ENCODE measurements at places on chromosomes 4 and X.

DNA sequence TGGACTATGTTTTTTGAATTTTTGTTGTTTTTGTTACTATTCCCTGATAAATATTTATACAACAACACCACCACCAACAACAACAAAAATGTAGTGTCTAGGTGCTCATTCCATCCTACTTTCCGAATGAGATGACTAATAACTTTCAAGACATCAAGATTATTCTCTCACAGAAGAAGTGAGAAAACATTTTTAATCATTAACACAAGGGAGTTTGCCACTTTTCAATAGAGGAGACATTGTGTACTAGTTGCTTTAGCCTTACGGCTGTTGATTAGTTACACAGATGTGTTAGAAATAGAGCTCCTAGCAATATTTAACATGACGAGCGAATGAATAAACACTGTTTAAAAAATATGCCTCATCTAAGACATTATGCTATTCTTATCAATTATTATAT lies 898.8 kb downstream of the C4orf33 start:
- DNase-seq = no peak

DNA sequence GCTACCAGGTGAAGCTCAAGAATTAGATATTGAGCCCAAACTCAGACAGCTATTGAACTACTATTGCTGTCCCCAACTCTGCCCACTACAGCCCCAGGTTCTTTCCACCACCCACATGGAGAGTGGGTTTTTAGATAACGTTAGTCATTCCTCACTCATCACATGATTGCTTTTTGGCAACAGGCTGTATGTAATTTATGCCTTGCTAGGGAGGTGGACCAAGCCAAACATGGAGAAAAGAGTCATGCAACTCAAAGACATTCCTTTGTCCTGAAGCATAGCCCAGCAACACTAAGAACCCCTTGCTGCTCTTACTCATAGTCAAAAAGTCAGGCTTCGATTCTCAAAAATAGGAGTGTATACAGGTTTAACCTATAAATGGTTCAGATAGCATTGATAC lies 275.9 kb upstream of the VCX3A start:
- no peak for DNase-seq

- DNase-seq = no peak
These were observed 40.8 kb upstream of the LEF1 start for GRCh38 chr4:108209489-108209888.

DNA sequence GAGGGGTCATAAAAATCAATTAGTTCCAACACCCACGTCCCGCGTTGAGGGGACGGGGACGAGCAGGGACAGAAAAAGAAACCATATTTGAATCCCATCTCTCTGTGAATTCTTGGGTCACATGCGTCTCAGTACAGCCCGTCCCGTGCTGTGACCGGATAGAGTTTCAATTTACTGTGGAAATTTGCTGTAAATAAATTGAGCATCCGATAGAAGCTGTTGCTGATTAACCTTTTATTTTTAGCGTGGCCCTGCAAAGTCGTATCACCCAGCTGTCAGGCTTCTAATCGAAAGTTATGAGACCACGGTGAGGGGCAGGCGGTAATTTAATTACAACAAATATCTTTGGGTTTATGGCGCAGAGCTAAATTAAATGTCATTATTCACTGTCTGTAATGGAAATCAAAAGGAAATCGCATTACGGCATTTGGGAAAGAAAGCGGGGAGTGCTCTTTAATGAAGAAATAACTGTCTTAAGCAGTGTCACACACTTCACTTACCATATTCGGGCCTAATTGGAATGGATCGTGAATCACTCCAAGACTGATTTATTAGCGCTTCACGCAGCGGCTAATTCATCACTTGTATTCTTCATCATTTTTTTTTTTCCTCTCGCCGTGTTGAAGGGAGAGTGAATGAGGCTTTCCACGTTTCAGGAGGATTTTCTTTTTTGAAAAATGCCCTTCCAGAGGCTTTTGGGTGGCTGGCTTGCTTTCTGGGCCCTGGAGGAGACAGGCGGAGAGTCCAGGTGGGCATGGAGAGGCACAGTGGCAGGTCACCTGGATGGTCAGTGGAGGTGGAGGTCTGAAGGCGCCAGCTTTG lies 7.3 kb downstream of the SHOX start:
- DNase-seq = no peak

DNA sequence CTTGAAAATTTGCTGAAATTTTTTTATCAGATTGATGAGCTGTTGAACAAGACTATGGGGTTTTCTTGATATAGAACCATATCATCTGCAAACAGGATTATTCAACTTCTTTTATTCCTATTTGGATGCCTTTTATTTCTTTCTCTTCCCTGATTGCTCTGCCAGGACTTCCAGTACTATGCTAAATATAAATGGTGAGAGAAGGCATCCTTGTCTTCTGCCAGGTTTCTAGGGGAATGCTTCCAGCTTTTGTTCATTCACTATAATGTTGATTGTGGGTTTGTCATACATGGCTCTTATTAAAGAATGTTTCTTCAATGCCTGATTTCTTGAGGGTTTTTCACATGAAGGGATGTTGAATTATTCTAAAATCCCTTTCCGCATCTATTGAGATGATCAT lies 1139.5 kb downstream of the FAM133A start:
- DNase-seq = no peak

DNA sequence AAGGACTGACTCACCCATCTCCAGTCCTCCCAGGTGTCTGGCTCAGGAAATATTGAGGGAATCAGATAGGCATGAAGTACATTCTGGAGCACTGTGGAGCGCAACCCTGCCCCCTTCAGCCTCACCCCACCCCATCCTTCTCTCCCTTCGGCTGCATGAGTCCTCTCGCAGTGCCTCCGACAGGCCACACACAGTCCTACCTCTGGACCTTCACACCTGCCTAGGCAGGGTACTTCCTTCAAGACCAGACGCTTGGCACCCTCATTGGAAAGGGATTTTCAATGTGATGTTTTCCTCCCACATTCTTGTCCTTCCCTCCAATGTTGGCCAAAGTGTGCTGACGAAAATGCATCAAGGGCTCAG lies 26.8 kb upstream of the PPP2R2C start:
- DNase-seq = no peak

DNA sequence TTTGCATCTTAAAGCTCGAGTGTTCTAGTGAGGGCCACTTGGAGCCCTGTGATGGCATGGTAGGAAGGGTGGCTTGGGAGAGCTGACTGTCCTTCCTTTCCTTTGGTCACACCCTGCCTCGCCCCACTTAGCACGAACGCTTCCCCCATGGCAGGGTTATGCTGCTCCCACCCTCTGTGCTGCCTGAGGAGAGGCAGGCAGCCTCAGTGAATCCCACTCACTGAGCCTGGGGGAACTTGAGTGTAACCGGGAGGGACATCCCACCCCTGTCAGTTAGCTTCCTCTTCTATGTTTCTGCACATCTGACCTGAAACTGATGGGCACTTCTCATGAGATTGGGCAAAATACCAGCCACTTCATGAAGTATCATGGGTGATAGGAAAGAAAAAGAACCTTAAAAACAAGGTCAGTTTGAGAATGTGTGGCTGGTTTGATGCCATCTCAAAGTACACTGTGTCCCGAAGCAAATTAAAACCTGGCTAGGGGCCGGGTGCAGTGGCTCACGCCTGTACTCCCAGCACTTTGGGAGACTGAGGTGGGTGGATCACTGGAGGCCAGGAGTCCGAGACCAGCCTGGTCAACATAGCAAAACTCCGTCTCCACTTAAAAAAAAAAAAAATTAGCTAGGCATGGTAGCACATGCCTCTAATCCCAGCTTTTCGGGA lies 10.1 kb downstream of the TKTL1 start:
- DNase-seq = no peak

GRCh38 chr4:108628411-108628810 lies 8.0 kb downstream of the RPL34 start:
- DNase-seq = no peak

DNA sequence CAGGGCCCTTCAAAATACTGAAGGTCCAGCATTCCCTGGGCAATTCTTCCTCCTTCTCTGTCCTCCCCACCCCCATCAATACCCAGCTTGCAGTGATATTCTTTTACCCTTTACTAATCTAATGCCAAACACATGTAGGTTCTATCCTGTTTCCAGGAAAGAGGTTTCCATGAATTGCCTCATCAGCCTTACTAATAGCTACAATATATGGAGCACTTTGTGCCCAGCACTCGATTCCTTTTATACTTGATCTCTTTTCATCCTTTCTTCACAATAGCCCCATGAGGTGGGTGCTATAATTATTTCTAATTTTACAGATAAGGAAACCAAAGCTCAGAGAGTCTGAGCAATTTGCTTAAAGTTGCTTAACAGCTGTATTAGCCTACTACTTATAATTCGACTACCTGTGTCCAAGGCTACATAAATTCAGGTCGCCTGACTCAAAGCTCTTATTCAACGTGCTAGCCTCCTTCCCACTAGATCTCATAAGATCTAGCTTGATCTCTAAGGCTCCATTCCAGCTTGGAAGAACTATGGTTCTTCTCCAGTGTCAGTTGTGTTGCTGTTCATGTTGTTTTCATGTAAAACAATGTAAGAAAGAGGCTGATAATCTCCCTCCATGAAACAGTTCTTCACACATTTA lies 229.6 kb upstream of the PGRMC2 start:
- no peak for DNase-seq

DNA sequence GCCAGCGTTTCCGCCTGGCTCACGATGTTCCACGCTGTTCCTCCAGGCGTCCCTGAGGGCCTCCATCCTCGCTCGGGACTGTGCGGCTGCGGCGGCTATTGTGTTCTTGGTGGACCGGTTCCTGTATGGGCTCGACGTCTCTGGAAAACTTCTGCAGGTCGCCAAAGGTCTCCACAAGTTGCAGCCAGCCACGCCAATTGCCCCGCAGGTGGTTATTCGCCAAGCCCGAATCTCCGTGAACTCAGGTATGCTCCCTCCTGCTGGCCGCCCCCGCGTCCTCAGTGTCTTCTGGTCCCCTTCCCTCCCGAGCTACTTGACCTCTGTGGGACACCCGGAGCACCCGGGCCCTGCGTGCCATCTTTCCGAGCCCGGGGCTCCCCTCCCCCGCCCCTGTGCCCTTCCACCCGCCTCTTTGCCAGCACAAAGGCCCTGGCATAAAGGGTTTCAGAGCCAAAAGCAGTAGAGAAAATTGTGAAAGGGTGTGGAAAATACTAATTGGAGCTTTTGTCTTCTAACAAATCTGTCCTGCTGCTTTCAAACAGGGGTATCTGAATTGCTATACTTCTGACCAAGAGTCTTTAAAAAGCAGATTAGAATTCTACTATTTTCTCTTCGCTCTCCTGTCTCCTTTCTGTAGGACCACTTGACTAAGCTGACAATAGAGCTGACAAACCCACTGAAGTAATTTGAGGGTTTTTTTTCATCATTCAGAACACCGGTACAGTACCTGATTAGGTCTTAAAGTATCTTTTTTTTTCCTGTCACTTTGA lies 104.0 kb downstream of the NEUROG2 start:
- DNase-seq = no peak

GRCh38 chr4:98399915-98400314 lies 138.7 kb downstream of the RAP1GDS1 start:
- no peak for DNase-seq

- no peak for DNase-seq
These were observed 133.4 kb downstream of the UNC5C start for GRCh38 chr4:95415346-95415771.

GRCh38 chr4:152678841-152679240 lies 956 bp downstream of the TMEM154 start:
- DNase-seq = no peak

DNA sequence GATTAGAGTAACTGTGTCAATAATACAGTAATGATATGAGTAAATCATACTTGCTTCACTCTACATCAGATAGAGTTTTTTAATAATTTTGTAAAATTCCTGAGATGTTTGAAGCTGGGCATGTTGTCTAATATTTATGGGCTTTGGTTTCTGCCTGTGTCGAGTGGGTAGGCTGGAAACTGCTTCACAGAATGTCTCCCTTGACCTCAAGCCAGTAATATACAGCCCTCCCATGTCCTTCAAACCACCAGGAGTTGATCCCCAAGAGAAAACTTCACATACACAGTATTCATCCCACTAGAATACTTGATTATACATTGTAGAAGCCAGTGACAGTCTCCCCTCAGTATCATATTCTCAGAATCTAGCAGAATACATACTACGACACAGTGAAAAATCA lies 284.8 kb upstream of the TENM3 start:
- DNase-seq = no peak

DNA sequence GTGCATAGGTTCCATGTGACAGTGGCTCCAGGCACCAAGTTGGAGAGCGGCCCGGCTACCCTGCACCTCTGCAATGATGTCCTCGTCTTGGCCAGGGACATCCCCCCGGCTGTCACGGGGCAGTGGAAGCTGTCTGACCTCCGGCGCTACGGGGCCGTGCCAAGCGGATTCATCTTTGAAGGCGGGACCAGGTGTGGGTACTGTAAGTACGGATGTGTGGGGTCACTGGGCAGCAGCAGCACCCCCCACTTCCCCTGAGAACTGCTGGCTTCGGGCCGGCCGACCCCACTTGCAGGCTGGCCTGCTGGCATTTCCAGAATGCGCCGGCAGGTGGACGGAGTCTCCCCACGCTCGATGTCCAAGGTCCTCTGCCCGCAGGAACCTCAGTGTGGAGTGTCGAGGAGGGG lies 13.2 kb downstream of the DOK7 start:
- DNase-seq = no peak

- no peak for DNase-seq
These were observed 26.8 kb downstream of the ZMAT1 start for GRCh38 chrX:101904996-101905395.

- DNase-seq = no peak
These were observed 373.6 kb upstream of the MAGEB2 start for GRCh38 chrX:29841750-29842149.

DNA sequence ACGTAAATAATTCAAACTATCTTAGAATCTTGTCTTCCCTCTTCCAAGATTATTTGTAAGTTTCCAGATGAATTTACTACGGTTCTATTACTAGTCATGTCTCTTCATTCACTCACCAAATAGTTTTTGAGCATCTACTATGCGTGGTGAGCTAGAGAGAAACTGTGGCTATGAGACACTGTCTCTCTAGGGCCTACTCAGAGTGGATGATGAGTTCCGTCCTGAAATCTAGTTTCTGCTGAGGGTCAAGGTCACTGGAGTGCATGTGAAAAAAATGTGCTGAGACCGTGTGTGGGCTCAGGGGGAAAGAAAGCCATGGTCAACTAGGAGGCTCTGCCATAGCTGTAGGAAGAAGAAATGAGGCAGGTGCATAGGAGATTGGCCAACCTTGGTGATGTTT lies 320.2 kb upstream of the GATB start:
- DNase-seq = no peak

GRCh38 chr4:128373628-128374027 lies 86.0 kb upstream of the PGRMC2 start:
- DNase-seq = no peak

DNA sequence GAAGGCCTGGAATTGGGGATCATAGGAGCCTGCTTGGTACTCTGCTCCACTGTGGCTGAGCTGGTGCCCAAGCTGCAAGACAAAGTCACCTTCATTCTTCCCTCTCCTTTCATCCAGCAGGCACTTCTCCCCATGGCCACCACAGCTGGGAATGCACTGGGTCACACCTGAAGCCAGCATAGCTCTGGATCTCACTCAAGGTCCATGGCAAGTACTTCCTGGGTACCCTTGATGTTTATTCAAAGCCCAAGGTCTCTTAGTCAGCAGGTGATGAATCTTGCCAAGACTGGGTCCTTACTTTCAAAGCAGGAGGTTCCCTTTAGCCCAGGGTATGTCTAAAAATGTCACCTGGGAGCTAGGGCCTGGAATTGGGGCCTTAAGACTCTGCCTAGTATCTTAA lies 4.9 kb upstream of the SLC4A4 start:
- no peak for DNase-seq

GRCh38 chrX:54922547-54922946 lies 1.9 kb downstream of the TRO start:
- no peak for DNase-seq

All from stimulated activated CD8-positive, alpha-beta memory T cell treated with anti-CD3 and anti-CD28 coated beads, Interleukin-4, amount 100 ng/mL, for 4 hours (primary cell).